NCI-H1417 treated with DMSO at 0.1 percent for 48 hours (cell line): ENCODE measurements at places on chromosomes 13 and 19.
A peak's percentile ranks its signal among the peaks of the same experiment; 100 is the strongest.

- peak; percentile 19 for DNase-seq
These were observed 198.4 kb downstream of the COL4A1 start for GRCh38 chr13:110108348-110109139.

- DNase-seq, result no peak
These were observed 305.4 kb downstream of the UQCRFS1 start for GRCh38 chr19:28907534-28907933.

DNA sequence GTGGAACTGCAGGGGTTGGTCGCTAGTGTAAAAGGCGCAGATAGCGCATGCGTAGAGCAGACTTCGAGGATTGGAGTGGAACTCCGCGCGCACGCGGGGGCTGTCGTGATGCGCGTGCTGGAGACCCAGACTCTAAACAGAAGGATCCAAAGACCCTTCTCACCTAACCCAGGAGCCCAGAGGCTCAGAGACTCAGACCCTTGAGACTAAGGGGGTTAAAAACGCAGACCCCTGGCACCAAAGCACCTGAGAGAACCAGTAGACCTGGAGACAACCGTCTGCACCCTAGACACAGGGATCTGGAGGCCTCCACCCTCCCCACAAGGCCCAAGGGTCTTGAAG is 567 bp upstream of the CTU1 start:
- no peak for DNase-seq

GRCh38 chr19:57583521-57584416 is at the start of gene ZIK1:
TSS of gene ZIK1 (plus strand) at chr19:57584145. CDS start at chr19:57584357, 212 bp downstream.
- no peak for DNase-seq

DNA sequence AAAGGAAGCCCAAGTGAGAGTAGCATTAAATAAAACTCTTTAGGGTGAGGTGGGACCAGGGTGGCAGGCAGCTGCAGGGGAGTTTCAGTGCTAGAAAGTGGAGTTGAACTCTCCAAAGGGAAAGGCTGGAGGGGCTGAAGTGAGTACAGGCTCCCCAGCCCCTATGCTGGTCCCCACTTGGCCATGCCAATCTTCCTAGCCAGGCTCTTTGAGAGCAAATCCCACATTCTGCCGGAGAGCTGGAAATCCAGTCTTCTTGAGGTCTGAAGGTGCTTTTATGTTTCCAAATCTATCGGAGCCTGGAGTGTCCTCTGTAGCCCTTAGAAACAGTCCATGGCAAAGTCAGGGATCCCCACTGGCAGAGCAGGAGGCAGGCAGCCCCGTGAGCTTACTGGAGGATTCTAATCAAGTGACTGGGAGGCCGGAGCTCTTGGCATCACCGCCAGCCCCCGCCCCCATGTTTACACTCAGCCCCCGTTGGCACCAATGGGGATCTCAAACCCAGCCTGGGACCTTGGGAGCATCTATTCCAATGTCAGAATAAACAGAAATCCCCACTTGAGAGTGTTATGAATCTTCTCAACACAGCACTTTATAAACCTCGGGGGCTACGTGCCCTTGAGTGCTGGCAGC is 18.3 kb downstream of the ZNF536 start:
- no peak for DNase-seq

DNA sequence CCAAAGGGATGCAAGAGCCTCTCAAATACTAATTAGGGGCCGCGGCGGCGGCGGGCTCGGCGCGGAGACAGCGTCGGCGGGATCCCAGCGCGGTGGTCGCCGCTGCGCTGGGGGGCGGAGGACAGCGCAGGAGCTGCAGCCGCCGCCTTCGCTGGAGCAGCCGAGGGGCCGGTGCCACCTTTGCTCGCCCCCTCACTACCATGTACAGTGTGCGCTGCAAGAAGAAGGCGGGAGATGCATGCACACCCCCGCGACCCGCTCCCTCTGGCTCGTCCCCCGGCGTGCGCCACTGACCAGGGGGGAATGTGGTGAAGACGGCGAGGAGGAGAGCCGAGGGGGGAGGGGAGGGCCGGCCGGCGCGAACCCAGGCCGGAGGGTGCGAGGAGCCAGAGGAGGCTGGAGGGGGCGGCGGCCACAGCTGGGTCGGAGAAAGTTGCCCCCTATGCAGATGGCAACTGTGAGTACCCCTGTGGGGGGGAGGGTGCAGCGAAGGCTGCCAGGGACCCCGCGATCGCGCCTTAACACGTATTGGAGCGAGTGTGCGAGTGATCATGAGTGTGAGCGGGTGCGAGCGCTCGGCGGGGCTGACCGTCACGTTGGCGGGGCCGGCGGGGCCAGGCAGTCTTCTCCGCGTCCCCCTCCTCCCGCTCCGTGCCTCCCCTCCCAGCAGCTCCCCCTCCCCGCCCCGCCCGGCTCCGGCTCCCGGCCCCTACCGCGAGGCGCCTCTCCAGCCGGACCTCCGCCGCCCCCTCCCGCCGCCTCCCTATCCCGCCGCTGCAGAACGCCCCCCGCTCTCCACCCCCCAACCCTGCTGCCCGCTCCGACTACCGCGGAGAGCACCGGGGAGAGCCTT is 808 bp downstream of the SLITRK5 start:
- no peak for DNase-seq

- no peak for DNase-seq
These were observed 3.9 kb upstream of the NCAN start for GRCh38 chr19:19207637-19208572.

GRCh38 chr13:100855151-100855550 is 180.6 kb upstream of the TMTC4 start:
- DNase-seq, result no peak

- DNase-seq, result peak; percentile 96
These were observed 218.1 kb downstream of the SLITRK5 start for GRCh38 chr13:87889254-87889653.

- DNase-seq, result no peak
These were observed 706.4 kb upstream of the SLC10A2 start for GRCh38 chr13:103772576-103772975.

DNA sequence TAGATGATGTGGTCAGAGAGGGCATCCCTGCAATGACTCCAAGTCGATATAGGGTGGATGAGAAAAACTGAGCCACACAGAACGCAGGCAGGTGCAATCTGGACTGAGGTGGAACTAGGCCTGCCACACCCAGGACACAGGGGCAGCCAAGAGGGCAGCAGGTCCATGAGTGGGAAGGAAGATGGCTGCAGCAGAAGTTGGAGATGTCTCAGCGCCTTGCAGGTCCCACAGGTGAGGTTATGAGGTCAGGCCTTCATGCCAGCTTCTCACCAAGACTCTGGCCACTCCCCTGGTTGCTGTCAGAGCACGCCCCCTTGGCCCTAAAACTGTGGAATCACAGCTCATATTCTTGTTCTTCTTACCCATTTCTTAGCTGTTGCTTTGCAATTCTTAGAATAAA is 147.7 kb upstream of the VSTM2B start:
- no peak for DNase-seq

DNA sequence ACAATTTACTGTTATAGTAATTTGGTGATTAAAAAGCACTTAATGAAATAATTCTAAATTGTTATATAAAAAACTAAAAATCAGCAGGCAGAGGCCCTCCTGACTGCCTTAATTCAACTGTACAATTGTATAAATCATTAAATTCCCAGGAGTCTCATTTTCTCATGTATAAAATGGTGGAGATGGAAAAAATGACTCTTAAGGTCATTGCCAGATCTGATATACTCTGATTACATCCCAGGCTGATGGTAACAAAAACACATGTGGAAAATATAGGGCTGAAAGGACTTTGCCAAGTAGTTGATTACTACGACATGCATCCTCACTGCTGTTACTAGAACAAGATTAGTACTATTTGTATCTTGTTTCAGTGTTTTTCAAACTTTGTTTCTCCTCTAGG is 1020.0 kb upstream of the SLC10A2 start:
- no peak for DNase-seq

DNA sequence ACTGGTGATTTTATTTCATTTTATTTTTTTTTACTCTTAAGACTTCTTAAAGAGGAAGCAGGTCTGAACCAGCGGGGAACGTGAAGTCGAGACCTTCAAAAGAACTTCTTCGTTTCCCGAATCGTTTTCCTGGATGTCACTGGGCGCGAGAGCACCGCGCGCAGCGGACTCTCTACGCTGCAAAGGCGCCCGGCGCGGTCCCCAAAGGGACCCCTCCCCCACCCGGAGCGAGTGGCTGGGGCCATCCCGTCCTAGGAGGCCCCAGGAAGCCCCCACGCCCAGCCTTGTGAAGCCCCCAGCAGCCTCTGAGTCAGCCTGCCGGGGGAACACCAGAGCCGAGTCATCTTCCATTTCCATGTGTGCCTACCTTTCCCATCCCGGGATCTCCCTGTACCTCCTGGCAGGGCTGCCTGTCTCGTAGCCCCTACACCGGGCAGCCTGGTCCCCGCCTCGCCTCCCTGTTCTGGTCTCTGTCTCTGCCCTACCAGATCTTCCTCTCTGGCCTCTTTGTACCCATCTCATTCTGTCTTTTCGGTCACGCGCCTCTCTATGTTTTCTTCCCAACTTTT is 608 bp downstream of the CD70 start:
- DNase-seq, result no peak

DNA sequence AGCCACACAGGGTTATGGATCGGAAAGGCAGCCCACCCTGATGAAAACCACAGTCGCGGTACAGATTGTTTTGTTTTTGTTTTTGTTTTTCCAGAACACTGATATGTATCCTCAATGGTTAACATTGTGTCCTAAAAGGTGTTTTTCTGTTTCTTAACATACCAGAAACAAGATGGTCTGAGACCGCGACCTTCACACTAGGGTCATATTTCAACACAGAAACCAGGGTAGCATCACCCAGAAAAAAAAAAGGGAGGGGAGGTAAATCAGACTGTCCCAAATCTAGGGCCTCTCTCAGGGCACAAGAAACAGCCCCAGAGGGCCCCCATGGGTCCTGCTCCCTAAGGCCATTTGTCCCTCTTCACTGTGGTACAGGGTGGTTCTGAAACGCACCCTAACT is 66.5 kb downstream of the INSR start:
- no peak for DNase-seq

DNA sequence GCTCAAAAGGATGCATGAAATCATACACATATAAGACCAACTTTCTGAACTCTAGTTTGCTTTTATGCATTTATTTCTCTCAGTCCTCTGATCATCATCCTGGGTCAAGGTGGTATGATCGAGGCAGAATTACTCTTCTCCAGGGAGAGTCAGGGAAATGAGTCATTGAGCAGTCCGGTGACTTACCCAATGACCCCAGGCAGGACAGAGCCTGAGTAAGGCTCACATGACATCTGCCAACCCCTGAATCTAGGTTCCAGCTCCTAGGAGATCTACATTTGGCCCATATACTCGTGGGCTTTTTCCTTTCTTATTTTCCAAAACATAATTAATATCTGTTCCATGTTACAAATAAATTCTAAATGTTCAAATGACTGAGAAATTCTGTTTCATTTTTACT is 502.3 kb downstream of the FOXO1 start:
- no peak for DNase-seq

DNA sequence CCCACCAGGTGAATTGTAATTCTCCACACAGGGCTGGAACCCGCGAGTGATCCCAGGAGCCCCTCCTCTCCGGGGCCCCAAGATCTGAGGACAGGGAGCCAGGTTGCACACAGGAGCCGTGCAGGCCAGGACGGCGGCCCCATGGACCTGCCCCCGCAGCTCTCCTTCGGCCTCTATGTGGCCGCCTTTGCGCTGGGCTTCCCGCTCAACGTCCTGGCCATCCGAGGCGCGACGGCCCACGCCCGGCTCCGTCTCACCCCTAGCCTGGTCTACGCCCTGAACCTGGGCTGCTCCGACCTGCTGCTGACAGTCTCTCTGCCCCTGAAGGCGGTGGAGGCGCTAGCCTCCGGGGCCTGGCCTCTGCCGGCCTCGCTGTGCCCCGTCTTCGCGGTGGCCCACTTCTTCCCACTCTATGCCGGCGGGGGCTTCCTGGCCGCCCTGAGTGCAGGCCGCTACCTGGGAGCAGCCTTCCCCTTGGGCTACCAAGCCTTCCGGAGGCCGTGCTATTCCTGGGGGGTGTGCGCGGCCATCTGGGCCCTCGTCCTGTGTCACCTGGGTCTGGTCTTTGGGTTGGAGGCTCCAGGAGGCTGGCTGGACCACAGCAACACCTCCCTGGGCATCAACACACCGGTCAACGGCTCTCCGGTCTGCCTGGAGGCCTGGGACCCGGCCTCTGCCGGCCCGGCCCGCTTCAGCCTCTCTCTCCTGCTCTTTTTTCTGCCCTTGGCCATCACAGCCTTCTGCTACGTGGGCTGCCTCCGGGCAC is 3.9 kb downstream of the FFAR1 start:
- DNase-seq, result no peak

DNA sequence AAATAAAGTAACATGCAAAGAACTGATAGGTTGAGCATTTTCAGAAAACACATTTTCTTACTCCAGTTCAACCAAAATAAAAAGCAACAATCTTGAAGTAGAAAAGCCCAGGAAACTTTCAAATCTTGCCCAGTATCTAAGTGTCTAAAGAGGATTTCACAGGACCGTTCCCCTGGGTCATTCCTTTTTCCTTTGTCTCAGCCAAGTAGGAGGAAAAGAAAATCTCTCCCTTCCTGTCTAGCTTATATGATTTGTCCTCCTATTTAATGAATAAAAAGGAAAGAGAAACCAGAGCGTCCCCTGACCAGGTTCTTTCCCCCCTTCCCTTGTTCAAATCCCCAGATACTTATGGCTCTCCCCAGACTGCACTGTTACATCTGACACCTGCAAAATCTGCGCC is 248.0 kb downstream of the KCTD12 start:
- no peak for DNase-seq

GRCh38 chr13:23570099-23570920 is at the start of gene TNFRSF19:
TSS of gene TNFRSF19 (plus strand) at chr13:23570412. CDS start at chr13:23590184, 19,772 bp downstream.
- DNase-seq, result no peak

DNA sequence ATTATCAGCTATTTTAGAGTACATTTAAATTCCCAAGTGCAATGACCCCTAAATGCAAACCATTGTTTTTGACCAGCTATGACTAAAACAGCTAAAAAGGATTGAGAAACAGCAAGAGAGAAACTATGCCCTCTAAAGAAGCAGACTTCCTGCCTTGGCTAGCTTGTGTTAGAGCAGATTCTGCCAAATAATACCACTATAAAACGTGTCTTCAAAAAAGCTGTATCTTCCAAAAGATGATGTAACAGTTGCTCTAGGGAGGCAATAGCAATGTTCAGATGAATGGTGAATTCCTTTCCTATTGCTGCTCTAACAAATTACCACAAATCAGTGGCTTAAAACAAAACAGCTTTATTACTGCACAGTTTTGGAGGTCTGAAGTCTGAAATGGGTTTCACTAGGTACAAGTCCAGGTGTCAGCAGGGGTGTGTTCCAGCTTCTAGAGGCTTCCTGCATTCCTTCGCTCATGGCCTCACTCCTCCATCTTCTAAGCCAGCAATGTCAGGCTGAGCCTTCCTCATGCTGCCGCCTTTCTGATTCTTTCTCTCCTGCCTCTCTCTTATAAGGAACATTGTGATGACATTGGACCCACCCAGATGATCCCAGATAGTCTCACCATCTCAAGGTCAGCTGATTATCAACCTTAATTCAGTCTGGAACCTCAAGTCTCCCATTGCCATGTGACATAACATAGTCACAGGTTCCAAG is 84.5 kb downstream of the LRRC63 start:
- no peak for DNase-seq
